ENCODE measurements at places on chromosomes 2 and 18.

- no peak for DNase-seq
Observed at GRCh38 chr18:32661486-32662299, 111.1 kb downstream of the KLHL14 start.

DNA sequence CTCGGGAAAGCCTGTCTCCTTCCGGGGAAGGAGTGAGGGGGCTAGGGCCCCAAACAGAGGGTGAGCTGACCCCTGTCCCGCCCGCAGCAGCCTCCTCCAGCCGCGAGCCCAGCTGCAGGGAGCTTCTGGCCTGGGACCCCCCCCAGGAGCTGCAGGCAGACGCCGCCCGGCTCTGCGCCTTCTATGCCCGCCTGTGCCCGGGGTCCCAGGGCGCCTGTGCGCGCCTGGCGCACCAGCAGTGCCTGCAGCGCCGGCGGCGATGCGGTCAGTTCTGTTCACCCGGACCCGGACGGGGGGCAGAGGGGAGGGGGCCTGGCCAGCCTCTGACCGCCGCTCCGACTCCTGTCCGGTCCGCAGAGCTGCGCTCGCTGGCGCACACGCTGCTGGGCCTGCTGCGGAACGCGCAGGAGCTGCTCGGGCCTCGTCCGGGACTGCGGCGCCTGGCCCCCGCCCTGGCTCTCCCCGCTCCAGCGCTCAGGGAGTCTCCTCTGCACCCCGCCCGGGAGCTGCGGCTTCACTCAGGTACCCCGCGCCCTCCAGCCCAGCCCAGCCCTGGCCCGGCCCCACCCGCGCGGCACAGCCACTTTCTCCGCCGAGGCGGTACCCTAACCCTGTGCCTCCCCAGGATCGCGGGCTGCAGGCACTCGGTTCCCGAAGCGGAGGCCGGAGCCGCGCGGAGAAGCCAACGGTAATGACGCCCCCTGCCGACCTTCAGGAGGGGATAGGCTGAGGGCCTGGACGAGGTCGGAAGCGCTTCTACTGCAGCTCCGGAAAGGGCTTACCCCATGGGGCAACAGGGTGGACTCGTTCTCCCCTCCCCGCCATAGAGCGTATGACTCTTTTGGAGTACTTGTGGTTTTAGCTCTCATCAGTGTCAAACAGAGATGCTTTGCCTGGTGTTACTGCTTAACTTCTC lies 2.0 kb upstream of the CHRND start:
- peak; percentile 67 for DNase-seq

GRCh38 chr2:185219981-185220380 lies 518.6 kb upstream of the FSIP2 start:
- DNase-seq, result no peak

GRCh38 chr2:178949151-178949550 lies 100.8 kb downstream of the CCDC141 start:
- DNase-seq, result no peak

- no peak for DNase-seq
Observed at GRCh38 chr2:9105601-9106337, 100.8 kb upstream of the ASAP2 start.

DNA sequence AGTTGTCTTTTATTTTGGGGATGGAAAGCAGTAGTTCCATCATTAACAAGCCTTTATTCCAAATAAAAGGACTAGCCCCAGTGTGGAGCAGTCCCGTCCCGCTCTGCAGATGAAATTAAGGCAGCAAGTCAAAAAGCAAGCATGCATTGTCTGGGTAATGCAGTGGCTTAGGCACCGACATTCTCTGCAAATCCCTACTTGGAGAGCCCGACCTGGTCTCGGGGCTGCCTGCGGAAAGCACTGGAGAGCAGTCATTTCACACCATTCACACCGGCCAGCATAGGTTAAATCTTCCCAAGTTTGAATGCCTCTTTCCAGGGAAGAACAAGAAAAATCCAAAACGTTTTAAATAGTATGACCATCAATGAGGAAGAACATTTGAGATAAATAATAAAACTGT lies 24.4 kb upstream of the RAB12 start:
- DNase-seq, result no peak

- no peak for DNase-seq
Observed at GRCh38 chr2:163455815-163456214, 280.0 kb downstream of the FIGN start.

- no peak for DNase-seq
Observed at GRCh38 chr18:47095810-47096209, 54.5 kb downstream of the HDHD2 start.

DNA sequence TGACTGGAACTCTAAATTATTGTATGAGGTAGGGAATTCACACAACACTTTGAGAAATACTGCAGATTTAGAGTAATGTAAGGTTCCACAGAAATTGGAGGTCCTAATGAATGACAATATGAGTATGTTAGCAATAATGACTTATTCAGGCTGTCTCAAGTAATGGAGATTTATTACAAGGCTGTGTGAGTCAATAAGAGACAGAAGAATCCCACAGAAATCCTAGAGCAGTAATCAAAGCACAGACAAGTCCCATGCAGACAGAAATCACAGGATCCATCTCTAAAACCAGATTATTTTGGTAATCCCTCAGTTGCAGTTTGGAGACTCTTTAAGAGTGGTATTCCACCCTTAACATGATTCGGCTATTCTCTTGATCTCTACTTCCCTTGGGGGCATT lies 83.6 kb downstream of the FAM161A start:
- DNase-seq, result no peak

GRCh38 chr2:134177351-134177931 lies 76.4 kb upstream of the MGAT5 start:
- DNase-seq, result no peak

- no peak for DNase-seq
Observed at GRCh38 chr2:227413371-227413770, 25.6 kb upstream of the SCYGR1 start.

- no peak for DNase-seq
Observed at GRCh38 chr2:13986119-13986720, 646.3 kb upstream of the LRATD1 start.

- no peak for DNase-seq
Observed at GRCh38 chr2:53508667-53509066, 258.9 kb upstream of the CHAC2 start.

All from NCI-H510A (cell line).